ENCODE measurements at places on chromosomes 3 and 15.

- no peak for DNase-seq
Measured at GRCh38 chr3:14691239-14691638, 16.3 kb downstream of the C3orf20 start.

DNA sequence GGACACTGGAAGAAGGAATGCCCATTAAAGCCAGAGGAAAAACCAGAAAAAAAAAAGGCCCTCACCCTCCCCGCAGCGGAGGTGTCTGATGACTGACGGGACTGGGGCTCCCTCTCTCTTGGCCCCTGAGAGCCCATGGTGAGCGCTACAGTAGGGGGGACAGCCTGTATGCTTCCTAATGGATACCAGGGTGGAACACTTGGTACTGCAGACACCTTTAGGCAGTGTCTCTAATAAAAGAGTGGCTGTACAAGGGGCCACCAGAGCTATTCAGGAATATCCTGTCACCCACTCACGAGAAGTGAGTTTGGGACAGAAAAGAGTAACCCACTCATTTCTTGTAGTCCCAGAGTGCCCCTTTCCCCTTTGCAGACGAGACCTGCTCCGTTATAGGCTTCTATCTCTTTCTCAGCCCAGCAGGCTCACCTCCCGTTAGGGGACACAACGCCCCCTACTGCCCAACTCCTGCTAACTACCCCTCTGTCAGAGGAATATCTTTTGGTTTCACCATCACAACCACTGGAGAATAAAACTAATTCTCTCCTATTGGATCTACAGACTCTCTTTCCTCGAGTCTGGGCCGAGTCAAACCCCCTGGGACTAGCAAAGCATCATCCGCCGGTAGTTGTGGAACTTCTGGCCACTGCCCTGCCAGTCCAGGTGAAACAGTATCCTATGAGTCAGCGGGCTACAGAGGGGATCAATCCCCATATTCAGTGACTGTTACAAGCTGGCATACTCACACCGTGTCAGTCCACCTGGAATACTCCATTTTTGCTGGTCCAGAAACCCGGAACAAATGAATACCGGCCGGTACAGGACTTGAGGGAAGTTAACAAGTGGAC lies 40.8 kb downstream of the ZBTB11 start:
- DNase-seq, result peak; percentile 49

DNA sequence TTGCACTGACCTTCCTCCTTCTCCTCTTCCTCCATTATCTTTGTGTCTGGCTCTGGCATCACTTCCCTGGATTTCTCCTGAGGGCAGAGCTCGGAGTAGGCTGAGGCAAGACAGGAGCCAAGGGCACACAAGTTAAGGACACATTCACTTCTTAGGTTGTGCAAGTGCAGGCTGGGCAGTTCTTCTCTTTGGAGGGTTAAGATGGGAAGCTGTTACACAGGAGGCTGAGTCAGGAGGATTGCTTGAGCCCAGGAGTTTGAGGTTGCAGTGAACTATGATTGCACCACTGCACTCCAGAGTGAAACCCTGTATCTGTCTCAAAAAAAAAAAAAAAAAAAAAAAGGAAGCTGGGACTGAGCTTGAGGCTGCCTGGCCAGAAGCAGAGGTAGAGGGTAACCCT lies 176.2 kb upstream of the ANKRD28 start:
- DNase-seq, result no peak

DNA sequence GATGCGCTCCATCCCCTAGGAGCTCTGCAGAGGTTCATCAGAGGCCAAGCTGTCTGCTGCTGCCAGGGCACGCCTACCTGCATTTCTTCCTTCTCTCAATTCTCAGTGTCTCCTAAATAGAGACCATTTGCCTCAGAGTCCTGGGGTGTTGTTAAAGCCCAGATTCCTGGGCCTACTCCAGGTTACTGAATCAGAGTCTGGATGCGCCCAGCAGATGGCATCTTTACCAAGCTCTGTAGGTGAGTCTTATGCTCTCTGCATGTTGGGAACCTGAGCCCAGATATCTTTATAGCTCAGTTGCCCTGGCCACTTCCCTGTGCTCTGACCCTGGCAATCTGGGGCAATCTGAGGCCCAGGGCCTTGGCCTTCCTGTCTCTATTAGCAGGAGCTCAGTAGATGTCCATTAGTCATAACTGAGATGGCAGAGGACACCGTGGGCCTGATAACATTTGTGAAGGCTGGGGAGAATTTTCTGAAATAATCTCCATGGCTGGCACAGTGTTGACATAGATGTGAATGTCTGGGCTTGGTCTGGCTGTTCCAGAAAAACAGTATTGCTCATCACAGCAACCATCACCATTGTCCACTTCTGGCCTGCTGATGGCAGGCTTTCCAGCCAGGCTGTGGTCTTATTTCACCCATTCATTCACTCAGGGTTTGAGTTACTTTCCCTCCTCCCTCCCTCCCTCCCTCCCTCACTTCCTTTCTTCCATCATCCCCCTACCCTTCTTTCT lies 13.3 kb upstream of the RBP1 start:
- no peak for DNase-seq

DNA sequence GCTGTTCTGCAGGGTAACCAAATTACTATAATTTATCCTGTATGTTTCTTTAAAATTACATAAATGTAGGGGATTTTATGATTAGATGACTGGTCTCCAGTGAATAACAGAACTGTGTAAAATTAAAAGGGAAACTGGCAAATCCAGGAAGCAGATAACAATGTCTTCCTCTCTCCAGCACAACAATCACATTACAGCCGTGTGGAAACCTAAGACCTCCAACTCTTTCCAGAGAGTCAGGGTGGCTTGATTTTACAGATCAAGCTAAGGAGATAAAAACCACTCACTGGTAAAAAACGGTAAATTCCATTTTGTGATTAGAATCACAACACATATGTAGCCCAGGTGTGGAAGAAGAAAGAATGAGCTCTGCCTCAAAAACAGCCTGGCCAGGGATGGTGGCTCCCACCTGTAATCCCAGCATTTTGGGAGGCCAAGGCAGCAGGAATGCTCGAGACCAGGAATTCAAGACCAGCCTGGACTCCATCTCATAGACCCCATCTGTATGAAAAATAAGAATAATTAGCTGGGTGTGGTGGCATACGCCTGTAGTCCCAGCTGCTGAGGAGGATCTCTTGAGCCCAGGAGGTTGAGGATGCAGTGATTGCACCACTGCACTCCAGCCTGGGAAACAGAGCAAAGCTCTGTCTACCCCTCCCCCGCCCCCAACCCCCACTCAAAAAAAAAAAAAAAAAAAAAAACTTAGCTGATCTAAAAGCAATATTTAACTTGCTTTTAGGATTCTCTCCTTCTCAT lies 29.0 kb downstream of the IL17RD start:
- DNase-seq, result no peak

- no peak for DNase-seq
Measured at GRCh38 chr3:175469124-175469523, 610.0 kb downstream of the NAALADL2 start.

GRCh38 chr3:165389064-165389463 lies 192.9 kb upstream of the SLITRK3 start:
- DNase-seq, result peak; percentile 14

DNA sequence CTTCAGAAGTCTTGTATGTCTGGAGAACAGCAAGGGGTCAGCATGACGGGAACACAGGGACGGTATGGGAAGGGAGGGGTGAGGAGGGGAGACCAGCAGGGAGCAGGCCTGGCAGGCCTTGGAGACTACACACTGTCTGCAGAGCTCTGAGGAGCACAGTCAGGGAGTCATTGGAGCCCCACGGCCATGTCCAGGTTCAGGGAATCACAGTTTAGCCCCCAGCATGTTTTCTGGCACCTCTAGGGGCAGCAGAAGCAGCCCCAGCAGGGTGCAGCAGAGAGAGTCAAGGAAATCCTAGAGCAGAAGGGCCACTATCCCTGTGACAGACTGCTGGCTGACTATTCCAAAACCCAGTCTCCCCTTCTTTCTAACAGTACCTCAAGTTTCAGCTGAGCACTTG lies 3.2 kb downstream of the LAMP3 start:
- no peak for DNase-seq

GRCh38 chr3:119099785-119100184 lies 46.2 kb upstream of the TEX55 start:
- DNase-seq, result no peak

DNA sequence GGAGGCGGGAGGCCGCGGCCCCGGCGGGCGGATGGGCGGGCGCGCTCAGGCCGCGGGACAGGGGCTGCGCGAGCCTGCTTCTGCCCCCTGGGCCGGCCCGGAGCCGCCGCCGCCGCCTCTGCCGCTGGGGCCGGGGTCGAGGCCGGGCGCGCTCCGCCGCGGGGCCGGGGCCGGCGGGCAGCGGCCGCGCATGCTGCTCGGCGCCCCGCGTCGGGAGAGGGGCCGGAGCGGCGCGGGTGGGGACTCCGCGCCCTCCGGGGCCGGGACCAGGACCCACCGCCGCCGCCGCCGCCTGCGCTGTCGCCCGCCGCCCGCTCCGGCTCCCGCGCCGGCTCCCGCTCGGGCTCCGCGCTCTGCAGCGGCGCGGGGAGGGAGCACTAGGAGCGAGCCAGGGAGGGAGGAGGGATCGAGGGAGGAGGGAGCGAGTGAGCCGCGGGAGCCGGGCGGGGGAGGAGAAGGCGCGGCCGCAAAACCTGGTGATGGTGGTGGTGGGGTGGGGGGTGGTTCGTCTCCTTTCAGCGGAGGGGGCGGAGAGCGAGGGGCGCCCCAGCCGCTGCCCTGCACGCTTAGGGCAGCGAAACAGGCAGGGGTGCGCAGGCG lies at the start of gene LINGO1:
TSS of gene LINGO1 (minus strand) at position 379 of the 600 bp plus-strand sequence. CDS start 597 bp downstream, outside the sequence.
- DNase-seq, result peak; percentile 80

DNA sequence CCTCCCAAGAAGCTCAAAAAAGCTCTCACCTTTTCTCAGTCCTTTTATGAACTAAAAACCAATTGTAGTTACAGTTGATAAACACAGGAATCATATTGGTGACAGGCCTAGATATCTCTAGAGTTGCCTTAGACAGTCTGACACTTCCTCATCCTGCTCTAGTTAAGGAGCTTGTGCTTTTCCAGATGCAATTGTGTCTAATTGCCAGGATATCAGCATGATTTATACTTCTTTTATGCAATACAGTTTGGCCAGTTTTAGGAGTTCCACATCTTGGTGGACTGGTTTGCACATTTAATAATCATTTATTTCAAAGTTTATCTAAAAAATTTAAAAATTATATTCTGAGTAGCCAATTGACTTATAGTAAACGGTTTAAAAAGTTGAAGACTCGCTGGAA lies 95.7 kb downstream of the DUT start:
- no peak for DNase-seq

- DNase-seq, result no peak
Measured at GRCh38 chr3:123405936-123406510, 42.9 kb downstream of the ADCY5 start.

GRCh38 chr3:146072824-146073223 lies 88.2 kb downstream of the PLOD2 start:
- no peak for DNase-seq

- DNase-seq, result peak; percentile 54
Measured at GRCh38 chr3:72338942-72339669, 509.1 kb downstream of the SHQ1 start.

GRCh38 chr3:79506751-79507150 lies 261.0 kb downstream of the ROBO1 start:
- DNase-seq, result no peak

- DNase-seq, result no peak
Measured at GRCh38 chr3:58324391-58325390, 8.0 kb upstream of the PXK start.

- DNase-seq, result no peak
Measured at GRCh38 chr3:14804835-14805780, 13.7 kb upstream of the FGD5 start.

- peak; percentile 79 for DNase-seq
Measured at GRCh38 chr3:128497305-128498126, 4.5 kb upstream of the GATA2 start.

GRCh38 chr3:133227813-133228212 lies 172.0 kb upstream of the BFSP2 start:
- DNase-seq, result no peak

DNA sequence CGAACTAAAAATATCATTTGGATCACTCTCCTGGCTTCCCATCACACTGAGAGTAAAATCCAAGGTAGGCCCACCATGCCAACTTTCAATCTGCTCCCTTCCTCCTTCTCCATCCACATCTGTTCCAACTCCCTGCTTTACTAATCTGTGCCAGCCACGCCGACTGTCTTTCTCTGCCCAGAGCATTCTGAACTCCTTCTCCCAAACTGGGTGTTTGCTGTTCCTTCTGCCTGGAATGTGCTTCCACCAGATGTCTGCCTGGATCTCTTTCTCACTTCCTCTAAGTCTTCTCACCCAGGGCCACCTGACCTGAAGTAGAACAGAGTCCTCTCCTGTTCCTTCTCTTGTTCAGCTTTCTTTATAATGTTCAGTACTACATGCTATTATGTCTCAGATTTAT lies 5.6 kb upstream of the ARL8B start:
- DNase-seq, result peak; percentile 11

- no peak for DNase-seq
Measured at GRCh38 chr15:71822890-71823630, 12.7 kb downstream of the NR2E3 start.

- DNase-seq, result no peak
Measured at GRCh38 chr15:83155942-83156341, 48.5 kb downstream of the TM6SF1 start.

DNA sequence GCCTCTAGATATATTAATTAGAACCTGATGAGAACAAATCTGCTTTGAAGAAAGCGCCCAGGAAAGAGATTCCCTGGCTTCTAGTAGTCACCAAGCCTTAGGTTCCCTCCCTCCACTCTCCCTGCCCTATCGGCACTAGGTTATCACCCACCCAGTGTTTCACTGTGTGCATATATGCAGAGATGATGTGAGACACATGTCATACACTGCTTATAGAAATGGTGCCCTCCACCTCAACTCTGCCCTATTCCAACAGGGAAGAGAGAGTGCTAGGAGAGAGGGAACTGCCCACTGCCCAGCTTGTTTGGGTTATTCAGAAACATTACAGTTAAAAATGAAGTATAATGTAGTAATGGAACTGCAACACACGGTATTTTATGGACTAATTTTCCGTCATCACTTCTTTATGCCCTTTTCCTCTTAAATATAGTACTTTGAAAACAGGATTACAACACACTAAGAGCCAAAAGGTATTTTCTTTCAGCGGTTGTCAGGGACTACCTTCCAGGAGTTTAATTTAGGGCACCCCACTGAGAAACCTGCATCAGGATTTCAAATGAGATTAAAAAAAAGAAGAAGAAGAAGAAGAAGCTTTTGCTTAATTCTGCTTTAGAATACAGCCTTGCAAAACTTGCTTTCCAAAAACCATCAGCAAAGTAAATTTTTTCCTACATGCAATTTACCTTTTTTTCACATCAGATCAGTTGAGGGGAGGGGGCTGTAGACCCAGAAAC lies 55.3 kb downstream of the MEIS2 start:
- no peak for DNase-seq

GRCh38 chr3:183814240-183814639 lies 11.1 kb downstream of the MAP6D1 start:
- DNase-seq, result no peak

DNA sequence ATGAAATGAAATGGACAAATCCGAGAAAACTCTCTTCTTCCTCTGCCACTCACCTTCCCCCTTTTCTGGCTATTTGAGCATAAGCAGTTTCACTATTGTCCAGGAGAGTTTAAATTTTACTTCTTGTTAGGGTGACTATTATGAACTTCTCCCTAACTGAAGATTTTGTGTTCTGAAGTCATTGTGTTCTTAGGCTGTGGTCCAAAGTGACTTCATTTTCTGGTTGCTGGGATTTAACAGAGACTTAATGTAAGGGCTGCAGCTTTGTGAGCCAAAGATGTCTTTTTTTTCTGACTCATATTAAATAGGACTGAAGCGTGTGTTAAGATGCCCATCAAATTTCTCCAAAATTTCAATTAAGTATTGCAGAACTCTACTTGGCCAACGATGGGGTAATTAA lies 46.5 kb upstream of the FSTL1 start:
- no peak for DNase-seq
